AG20443 (cell line): ENCODE measurements at places on chromosomes 12 and 14.

DNA sequence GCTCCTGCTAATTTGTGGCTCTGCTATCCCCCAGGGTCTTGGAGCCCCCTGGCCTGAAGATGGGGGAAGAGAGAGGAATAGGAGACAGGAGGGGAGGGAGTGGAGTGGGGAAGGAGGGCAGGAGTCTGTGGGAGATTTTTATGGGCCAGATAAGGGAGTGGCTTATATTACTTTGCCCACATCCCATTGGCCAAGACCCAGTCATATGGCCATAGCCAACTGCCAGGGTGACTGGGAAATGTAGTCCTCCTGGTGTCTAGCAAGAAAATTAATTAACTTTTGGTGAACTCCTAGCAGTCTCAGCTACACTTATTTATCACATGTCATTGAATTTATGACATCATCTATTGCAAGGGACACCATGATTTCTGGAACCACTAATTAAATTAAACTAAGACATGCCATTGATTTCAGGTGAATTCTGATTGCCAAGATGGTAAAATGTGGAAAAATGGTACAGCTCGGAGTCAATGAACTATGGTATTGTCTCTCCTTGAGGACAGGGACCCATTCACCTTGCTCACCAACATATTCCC lies 50.3 kb downstream of the ESRRB start:
- DNase-seq: no peak

GRCh38 chr14:86430853-86431252 lies 900.9 kb downstream of the FLRT2 start:
- DNase-seq: no peak

GRCh38 chr14:102778338-102779083 lies 1.3 kb downstream of the TRAF3 start:
- no peak for DNase-seq

DNA sequence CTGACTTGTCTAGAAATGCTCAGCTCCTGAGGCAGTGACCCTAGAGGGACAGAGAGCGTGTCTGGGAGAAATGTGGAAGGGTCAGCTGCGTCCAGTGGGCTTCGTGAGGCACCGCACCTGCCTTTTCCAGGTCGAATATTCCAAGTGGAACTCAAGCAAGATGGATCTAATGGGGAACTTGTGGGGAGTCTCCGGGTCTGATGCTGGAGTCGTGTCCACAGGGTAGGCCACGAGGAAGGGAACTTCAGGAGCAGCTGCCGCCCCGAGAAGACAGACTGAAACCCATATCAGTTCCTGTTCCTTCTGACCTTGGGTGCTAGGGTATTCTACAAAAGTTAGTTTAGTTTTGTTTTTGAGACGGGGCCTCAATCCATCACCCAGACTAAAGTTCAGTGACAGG lies 67.5 kb downstream of the TNFAIP2 start:
- DNase-seq: no peak

- DNase-seq: no peak
Measured at GRCh38 chr14:72126561-72126960, 194.3 kb downstream of the RGS6 start.

DNA sequence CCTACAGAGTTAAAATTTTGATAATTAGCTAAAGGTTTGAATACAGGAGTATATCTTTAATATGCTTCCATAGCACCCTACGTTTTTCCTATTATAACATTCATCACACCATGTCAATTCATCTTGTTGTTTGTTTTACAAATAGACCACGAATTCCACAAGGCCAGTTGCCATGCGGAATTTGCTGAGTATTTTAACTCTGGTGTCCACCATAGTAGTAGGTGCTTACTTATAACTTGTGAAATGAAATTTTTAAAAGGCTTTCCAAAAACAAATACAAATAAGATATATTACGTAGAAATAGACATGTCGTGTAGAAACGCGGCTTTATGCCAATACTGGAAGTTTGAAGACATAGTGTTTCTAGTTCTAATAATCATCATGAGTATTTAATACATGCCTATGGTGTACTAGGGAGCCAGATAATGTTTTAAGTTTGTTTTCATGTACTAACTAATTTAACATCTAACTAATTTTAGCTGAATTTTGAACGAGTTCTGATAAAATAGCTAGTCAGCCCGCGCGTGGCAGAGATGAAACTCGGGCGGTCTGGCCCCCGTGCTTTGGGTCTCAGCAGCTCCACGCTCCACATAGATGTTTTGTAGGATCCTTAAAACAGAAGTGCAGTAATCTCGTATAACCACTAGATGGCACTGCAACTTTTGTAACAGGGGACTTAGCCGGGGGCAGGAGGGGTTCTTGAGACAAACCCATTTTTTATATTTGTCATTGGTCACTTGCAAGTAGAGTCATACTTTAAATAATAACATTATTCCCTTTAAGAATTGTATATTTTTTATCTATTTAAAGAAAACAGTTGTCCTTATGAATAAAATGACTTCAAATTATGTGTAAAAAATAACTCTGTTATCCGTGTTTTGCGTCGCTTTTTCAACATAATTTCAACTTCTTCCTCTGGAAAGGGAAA lies 10.2 kb downstream of the CD69 start:
- DNase-seq: peak; percentile 71

- DNase-seq: no peak
Measured at GRCh38 chr12:113896194-113896593, 69.9 kb downstream of the RBM19 start.

GRCh38 chr14:70886421-70887206 lies 20.6 kb upstream of the PCNX1 start:
- DNase-seq: no peak

- no peak for DNase-seq
Measured at GRCh38 chr12:116261525-116262100, 15.9 kb downstream of the MED13L start.

DNA sequence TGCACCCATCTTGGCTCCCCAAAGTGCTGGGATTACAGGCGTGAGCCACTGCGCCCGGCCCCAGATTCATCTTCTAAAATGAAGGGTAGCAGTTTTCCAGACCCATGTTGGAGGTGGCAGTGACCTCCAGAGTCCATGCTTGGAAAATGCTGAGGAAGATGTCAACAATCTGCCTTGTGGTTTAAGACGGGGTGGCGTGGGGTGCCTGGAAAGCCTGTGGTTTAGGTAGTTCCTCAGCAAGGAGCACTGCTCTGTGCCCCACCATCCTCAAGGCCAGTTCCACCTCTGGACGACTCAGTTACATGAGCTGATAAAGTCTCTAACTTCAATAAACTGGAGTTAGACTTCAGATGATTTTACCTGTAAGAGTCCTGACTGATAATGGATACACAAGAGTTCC lies 48.6 kb downstream of the DRAM1 start:
- no peak for DNase-seq

- no peak for DNase-seq
Measured at GRCh38 chr12:76152181-76152807, 67.8 kb upstream of the NAP1L1 start.

- DNase-seq: no peak
Measured at GRCh38 chr12:10612110-10612509, 1.3 kb downstream of the MAGOHB start.

GRCh38 chr14:30191639-30192279 lies 264.1 kb upstream of the PRKD1 start:
- no peak for DNase-seq

GRCh38 chr14:34507459-34507858 lies 32.0 kb downstream of the EAPP start:
- no peak for DNase-seq

DNA sequence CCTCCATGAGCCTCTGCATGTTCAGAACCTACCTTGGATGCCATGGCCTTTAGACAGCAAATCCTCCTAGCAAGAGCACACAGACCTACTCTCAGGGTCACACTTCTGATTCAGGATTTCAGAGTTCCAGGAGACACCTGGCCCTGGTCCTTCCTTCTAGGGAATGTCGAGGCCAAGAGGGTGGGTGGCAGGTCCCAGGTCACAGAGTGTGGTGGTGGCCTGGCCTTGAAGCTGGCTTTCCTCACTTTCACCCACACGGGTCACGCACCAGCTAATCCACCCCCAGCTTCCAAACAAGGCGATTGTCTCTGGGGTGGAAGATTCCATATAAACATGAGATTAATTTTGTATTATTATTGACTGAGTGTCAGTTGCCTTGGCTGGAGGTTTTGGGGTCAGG lies 328.3 kb upstream of the RTL1 start:
- no peak for DNase-seq

GRCh38 chr12:126966498-126966897 lies 1300.5 kb upstream of the TMEM132C start:
- no peak for DNase-seq

DNA sequence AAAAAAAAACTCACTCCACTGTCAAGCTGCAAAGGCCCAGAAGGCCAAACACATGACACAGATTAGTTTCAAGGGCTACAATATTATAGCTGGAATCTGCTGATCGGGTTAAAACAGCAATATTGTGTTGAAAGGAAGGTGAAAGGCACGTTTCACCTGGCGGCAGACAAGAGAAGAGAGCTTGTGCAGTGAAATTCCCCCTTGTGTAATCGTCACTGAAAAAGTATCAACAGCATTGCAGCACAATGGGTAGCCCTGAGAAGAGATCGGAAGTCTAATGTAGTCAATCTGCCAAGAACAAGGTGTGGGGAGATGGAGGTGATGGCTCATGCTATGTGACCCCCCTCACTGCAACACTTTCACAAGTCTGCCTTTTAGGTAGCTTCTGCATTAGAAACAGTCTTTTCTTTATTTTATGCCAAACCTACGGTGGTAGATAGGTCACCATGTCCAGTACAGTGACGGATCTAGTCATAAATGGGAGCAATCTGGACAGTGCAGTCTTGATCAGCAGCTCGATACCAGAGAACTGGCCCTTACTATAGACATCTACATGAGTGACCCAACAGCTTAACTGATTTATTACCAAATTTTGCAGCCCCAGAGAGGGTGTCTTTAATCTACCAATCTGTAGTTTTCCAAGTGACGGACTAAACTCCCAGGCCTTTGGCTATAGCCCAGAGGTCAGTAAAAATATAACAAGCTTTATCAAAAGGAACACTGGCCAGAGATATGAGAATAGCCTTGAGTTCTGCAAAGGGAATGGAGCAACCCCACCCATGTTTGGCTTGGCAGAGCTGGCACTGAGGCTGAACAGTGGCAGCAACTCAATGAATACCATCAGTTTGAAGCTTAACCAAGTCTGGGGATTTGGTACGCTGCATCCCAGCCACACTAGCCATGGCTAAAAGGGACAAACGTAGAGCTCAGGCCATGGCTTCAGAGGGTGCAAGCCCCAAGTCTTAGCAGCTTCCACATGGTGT lies 35.4 kb downstream of the SPTSSA start:
- DNase-seq: no peak

GRCh38 chr14:94043756-94044475 lies 17.8 kb downstream of the OTUB2 start:
- DNase-seq: no peak
